CD4-positive, alpha-beta memory T cell (primary cell): ENCODE measurements at places on chromosomes 2 and 18.
A peak's percentile ranks its signal among the peaks of the same experiment; 100 is the strongest.

DNA sequence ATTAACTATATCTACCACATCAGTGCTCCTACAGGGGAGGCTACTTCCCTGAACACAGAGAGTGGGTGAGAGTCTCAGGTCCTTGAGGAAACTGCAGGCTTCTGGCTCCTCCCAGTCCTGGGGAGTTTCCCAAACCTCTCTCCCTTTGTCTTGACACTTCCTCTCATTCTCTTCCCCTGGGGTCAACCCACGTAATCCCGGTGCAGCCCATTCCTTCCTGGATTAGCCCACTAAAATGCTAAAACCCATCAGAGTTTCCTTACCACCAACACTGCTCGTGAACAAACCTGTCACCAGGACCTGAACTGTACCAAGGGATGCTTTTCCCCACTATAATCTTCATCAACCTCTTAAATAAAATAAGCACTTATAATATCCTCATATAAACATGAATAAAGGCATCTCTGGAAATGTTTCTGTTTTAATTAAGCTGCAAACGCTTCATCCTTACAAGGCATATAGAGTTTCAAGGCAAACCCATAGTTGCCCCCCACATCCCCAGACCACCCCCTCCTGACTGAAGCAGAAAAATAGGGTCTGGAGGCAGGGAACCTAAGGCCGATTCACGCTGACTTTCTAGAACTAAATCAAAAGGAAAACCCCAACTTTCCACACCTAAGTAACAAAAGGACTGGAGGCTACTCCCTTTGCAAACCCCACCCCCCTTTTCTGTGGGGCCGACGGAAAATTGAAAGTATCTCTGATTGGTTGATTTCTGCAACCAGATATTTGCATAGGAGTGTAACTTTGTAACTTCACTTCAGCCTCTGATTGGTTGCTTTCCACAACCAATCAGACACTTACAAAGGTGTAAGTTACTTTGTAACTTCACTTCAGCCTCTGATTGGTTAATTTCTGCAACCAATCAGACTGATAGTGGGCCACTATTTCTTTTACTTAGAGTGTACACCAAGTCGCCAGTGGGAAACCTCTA lies 19.0 kb downstream of the TMSB10 start:
- DNase-seq, result peak; percentile 81

DNA sequence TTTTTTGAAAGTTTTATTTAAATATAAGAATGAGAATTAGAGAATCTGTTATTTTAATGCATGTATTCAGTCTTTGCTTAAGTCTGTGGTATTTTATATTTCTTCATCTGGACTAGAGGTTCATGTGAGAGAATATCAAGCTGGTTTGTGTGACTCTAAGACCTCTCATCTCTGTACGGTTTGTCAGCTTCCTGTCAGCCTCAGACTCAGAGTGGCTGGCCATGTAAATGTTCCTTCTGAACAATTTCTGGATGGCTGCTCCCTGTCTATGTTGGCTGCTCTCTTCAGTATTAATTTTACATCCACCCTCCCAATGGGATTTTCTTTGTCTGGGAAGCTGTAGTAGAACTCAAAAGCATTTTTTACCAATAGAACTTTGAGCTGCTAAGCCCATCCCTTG lies 225.3 kb upstream of the THUMPD2 start:
- no peak for DNase-seq

DNA sequence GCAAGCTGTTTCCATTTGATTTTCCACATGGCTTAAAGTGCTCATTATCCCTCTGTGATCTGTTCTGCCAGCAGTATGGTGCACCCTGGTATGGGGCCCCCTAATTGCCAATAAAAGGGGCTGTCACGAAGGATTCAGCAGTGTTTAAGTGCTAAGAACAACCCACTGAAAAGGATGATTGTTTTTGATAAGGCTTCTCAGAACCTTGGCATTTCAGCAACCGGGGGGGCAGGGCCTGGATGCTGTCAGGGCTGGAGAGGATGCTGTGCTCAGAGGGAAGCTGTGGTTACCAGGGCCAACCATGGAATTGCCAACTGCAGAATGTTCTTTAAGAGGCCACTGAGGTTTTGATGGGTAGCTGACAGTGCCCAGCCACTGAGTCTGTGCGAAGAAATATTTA lies 117.8 kb downstream of the CTIF start:
- DNase-seq, result no peak

DNA sequence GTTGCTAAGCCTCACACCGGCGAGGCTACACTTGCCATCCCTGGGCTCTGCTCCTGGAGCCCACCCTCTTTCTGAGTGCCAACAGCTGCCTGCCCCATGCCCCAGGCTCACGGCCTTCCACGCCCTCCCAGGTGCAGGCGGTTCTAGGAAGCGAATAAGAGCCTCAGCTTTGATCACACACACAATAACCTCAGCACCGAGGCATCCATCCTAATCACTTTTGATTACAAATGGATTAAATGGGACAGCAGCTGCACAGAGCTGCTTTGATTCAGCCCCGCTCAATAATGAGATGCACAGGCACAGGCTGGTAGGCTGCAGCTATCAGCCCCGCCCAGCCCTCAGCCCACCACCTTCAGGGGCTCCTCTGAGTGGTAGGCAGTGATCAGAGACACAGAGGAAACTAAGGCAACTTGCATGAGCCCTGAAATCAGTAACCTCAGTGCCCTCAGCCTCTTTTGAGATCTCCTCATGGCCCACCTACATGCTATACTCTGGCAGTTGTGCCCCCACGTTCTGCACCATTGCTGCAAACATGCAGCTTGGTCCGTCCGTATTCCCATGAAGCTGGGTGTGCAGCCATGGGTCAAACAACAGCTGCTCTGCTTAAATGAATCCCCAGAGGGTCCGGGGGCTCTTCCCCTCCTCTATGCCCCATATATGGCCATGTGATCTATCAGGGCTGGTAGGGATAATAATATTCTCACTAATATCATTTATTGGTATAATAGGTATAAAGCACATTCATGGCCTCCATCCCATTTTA lies 171.4 kb downstream of the SETBP1 start:
- no peak for DNase-seq

GRCh38 chr2:201618744-201619662 lies 24.3 kb downstream of the TMEM237 start:
- DNase-seq, result no peak

DNA sequence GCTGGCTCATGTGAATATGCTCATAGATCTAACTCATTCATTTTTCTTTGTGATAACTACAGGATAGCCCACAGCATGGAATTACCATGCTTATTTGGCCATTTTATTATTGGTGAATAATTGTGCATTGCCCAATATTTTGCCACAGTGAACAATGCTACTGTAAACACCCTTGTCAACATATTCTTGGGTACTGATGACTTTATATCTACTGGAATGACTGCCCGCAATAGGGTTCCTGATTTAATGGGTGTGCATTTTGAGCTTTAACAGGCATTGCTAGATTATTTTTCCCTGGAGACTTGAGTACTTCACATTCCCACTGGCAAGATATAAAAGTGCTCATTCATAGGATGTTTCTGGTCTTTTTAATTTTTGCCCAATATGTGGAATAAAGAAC lies 42.7 kb upstream of the EVA1A start:
- no peak for DNase-seq

DNA sequence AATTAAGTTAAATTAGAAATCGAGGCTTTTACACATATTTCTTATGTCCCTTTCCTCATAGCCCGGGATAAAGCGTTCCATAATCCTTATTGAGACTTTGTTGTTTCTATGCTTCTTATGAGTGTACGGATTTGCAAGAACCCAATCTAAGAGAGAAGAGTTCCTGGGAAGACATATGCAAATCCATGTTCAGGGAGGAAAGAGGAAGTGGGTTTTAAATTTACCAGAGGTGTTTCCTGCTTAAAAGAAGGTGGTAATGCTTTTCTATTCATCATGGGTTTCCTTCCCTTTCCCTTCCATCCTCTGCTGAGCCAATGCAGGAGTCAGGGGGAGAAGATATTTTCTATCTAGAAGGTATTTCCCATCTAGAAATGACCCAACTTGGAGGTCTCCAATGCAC lies 345.8 kb downstream of the ZNF516 start:
- DNase-seq, result no peak

DNA sequence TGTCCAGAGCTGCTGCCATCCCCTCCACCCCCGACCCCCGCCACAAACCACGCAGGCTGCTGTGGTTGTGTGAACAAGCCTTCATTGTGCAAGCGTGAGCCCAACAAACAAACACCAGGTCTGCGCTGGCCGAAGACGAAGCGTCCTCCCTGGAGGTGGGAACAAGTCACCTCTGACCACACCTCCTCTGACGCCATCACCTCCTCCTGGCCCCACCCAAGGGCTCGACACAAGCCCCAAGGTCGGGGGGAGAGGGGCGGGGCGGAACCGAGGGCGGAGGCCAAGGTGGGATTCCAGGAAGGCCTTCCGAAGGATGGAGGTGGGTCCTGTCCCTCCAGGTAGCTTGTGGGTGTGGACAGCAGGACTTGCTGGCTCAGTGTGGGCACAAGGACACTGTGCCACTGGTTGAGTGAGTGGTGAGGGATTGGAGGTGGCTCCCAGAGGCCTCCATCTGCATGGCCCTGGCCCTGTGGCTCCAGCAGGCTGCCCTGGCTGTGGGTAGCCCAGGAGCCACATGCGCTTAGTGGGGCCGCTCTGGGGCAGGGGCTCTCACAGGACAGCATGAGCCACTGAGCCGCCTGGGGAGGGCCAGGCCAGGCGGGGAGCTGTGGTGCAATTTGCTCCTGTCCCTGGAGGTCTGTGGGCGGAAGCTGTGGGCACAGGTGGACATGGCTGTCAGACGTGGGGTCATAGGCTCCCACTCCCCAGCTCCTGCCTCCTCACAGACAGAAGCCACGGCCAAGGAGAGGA lies 7.4 kb upstream of the GPR17 start:
- DNase-seq, result no peak

GRCh38 chr2:96163415-96163767 lies 18.2 kb upstream of the DUSP2 start:
- DNase-seq, result no peak
